ENCODE measurements at places on chromosomes 1 and 21. TPM values are rescaled to one million over a fixed set of nuclear protein-coding genes. Genes with fewer than 3 reads are reported as not detected.

GRCh38 chr1:201318504-201319340, 35.4 kb downstream of the PKP1 start:
- peaks cover 3% of the 10 kb centered on the region for H3K27me3 ChIP-seq
- no peaks in the 10 kb centered on the region for H3K36me3 ChIP-seq
- H3K4me1 ChIP-seq: no peaks in the 10 kb centered on the region
- H3K4me3 ChIP-seq: no peak overlapping the region
- DNase-seq: no peak

- no peak for DNase-seq
- H3K27ac ChIP-seq: no peak overlapping the region
- H3K36me3 ChIP-seq: no peaks in the 10 kb centered on the region
- no peaks in the 10 kb centered on the region for H3K4me1 ChIP-seq
- peaks cover 1% of the 10 kb centered on the region for H3K27me3 ChIP-seq
Observed at GRCh38 chr1:70947835-70948234, 99.8 kb downstream of the PTGER3 start.

DNA sequence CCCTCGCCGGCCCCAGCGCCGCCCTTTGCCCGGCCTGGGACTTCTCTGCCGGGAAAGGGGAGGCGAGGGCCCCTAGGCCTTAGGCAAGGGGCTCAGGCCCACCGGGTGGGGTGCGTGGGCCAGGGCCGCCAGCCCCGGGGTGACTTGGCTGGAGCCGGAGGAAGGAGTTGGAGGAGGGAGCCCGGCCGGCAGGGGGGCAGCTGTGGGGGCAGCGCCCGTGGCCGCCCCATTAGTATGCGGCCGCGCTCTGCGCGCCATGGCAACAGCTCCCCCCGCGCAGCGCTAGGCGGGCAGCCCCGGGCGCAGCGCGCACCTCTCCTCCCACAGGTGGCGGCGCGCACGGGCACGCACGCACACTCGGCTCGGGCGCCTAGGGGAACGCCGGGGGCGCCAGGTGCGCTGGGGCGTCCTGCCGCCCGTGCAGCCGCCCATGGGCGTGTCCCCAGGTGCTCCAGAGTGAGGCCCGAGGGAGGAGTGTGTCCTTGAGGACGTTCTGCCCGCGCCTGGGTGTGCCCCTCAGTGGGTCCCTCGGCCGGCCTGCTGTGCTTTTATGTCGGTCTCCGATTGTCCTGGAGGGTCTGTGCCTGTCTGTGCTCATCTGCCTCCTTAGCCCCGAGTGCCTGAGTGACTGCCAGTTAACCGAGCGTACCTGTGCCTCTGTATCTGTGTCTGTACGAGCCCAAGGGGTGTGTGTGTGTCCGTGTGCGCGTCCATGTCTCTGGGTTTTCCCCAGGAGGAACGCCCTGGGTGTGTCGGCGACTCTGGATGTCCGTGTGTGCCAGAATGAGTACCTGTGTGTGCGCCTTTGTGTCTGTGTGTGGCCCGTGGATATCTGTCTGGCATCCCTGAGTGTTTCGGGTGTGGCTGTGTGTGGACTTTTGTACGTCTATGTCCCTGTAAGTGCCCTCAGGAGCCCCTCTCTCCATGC, 38.2 kb upstream of the WASF2 start:
- peaks cover 51% of the 10 kb centered on the region for H3K4me1 ChIP-seq
- H3K4me3 ChIP-seq: peak overlapping the region; percentile 59
- DNase-seq: peak; percentile 74
- no peaks in the 10 kb centered on the region for H3K27me3 ChIP-seq
- peak overlapping the region; percentile 59 for H3K27ac ChIP-seq

ATXN7L2 gene
- total RNA-seq: 11.7 TPM

DNA sequence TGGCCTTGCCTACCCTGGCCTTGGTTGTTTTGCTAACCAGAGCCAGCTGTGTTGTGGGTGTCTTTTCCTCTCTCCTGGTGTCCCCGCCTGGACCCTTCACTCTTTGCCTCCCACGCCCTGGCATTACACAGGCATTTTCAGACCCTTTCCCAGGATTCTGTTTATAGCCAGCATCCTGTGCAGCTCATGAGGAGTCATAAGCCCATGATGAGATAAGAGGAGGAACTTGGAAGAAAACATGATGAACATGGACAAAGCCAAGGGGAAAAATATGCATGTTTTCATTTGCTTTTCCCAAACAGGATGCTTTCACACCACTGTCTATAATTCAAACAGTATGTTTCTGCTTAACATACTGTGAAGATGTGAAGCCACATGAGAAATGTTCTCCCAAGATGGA, 18.7 kb upstream of the WARS2 start:
- no peaks in the 10 kb centered on the region for H3K27me3 ChIP-seq
- no peak for DNase-seq
- H3K36me3 ChIP-seq: peaks cover 66% of the 10 kb centered on the region
- no peak overlapping the region for H3K27ac ChIP-seq
- H3K4me1 ChIP-seq: peaks cover 2% of the 10 kb centered on the region

GRCh38 chr1:63327417-63328054, 5.2 kb downstream of the FOXD3 start:
- H3K36me3 ChIP-seq: no peaks in the 10 kb centered on the region
- peak overlapping the region; percentile 0 for H3K4me3 ChIP-seq
- peaks cover 61% of the 10 kb centered on the region for H3K27me3 ChIP-seq
- peak; percentile 79 for DNase-seq
- no peak overlapping the region for H3K27ac ChIP-seq
- H3K4me1 ChIP-seq: peaks cover 24% of the 10 kb centered on the region

- H3K36me3 ChIP-seq: peaks cover 9% of the 10 kb centered on the region
- no peak for DNase-seq
- H3K27me3 ChIP-seq: no peaks in the 10 kb centered on the region
- peaks cover 30% of the 10 kb centered on the region for H3K4me1 ChIP-seq
Observed at GRCh38 chr1:165635823-165636222, 4.8 kb downstream of the MGST3 start.

- H3K4me3 ChIP-seq: peak overlapping the region; percentile 96
- H3K27ac ChIP-seq: peak overlapping the region; percentile 95
- peaks cover 35% of the 10 kb centered on the region for H3K36me3 ChIP-seq
- peak; percentile 70 for DNase-seq
Observed at GRCh38 chr1:155006601-155007101, 4.0 kb downstream of the ZBTB7B start.

NMNAT2 gene
- total RNA-seq: not detected

SLAMF7 gene
- 40.3 TPM for total RNA-seq

AZIN2 gene
- 2.1 TPM for total RNA-seq

GRCh38 chr1:31793586-31794285, 22.1 kb downstream of the SPOCD1 start:
- no peak overlapping the region for H3K27ac ChIP-seq
- no peaks in the 10 kb centered on the region for H3K27me3 ChIP-seq
- peaks cover 12% of the 10 kb centered on the region for H3K4me1 ChIP-seq
- H3K4me3 ChIP-seq: no peak overlapping the region

MTARC1 gene
- not detected for total RNA-seq

DNA sequence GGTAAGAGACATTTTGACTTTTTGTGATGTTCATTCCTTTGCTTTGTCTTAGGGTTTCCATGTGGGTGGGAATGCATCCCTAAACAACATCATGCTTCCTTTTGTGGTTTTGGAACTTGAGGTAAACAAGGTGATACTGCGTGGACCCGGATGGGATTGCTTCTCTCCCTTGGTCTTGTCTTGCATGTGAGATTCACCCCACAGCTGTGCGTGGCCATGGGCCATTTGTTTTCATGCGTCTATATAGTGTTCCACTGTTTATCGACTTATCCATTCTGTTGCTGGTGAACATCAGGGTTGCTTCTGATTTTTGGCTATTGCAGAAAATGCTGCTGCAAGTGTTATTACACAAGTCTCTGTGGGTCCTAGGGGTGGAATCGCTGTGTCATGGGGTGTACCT, 21.1 kb downstream of the CRYAA start:
- no peak for DNase-seq
- no peaks in the 10 kb centered on the region for H3K27me3 ChIP-seq
- no peaks in the 10 kb centered on the region for H3K36me3 ChIP-seq
- H3K4me3 ChIP-seq: no peak overlapping the region
- H3K4me1 ChIP-seq: peaks cover 6% of the 10 kb centered on the region

GRCh38 chr1:145898756-145899155, 11.1 kb downstream of the ITGA10 start:
- H3K4me3 ChIP-seq: no peak overlapping the region
- H3K27ac ChIP-seq: no peak overlapping the region
- H3K36me3 ChIP-seq: peaks cover 1% of the 10 kb centered on the region
- H3K4me1 ChIP-seq: no peaks in the 10 kb centered on the region

RNU1-1 gene
- 1,573 TPM for total RNA-seq

DNA sequence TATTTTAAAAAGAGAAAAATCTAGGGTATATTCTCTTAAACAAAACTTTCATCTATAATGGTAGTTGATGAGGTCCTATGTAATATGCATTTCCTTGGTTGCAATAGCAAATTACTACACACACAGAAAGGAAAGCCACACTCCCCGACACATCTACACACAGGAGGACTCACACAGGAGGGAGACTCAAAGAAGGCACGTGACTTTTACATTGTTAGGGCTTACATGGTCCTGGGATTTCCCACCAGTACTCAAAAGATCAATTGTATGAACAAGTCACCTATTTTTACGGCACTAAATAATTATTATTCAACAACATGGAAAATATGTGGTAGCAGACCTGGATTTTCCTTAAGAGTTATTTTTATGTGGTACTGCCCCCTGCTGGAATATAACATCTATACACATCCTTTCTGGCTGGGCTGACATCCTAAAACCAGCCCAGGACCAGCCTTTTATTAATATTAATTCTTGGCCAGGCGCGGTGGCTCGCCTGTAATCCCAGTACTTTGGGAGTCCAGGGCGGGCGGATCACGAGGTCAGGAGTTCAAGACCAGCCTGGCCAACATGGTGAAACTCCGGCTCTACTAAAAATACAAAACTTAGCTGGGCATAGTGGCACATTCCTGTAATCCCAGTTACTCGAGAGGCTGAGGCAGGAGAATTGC, 33.9 kb upstream of the LGALS8 start:
- H3K36me3 ChIP-seq: no peaks in the 10 kb centered on the region
- H3K4me1 ChIP-seq: peaks cover 7% of the 10 kb centered on the region
- DNase-seq: no peak
- peaks cover 4% of the 10 kb centered on the region for H3K27me3 ChIP-seq

DNA sequence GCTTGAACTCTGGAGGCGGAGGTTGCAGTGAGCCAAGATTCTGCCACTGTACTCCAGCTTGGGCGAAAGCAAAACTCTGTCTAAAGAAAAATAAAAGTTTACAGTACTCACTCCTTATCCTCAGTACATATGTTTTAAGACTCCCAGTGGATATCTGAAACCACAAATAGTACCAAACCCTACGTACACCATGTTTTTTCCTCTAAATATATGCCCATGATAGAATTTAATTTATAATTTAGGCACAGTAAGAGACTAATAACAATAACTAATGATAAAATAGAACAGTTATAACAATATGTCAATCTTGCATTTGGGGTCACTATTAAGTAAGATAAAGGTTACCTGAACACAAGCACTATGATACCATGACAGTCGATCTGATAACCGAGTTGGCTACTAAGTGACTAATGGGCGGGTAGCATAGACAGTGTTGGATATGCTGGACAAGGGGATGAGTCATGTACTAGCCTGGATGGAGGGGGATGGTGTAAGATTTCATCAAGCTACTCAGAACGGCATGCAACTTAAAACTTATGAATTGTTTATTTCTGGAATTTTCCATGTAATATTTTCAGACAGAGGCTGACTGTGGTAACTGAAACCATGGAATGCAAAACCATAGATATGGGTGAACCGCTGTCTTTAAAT, 43.7 kb downstream of the ST7L start:
- DNase-seq: no peak
- H3K27ac ChIP-seq: no peak overlapping the region
- H3K4me3 ChIP-seq: no peak overlapping the region
- H3K27me3 ChIP-seq: no peaks in the 10 kb centered on the region

DNA sequence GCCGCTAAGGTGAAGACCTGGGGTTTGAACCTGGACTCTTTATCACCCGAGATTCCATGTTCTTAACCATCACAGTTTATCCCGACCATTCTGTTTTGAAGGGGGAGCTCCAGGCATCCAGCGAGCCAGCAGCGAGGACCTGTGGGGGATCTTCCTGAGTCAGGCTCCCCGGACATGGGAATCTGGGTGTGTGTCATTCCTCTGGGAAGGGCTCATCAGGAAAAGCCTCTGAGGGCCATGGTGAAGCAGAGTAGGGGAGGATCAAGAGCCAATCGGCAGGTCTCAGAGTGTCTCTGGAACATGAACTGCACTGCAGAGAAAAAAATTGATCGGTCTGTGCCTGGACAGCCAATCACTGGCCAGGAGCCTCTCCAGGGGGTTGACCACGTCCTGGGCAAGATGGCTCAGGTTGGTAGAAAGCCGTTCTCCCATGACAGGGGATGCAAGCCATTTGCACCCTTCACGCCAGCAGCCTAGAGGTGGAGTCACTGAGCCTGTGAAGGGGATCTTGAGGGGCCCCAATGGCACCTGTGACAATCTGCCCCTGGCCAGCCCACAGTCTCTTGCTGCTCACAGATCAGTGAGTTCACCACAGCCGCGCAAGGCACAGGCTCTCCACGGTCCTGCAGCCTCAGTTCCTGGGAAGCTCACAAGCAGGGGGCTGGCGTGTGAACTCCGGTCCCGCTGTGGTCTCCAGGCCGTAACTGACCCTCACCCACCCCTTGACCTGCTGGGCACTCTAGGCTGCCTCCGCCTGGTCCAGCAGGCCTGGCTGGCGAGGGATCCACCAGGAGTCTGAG, 20.4 kb upstream of the ACTRT2 start:
- H3K27me3 ChIP-seq: peaks cover 4% of the 10 kb centered on the region
- no peaks in the 10 kb centered on the region for H3K4me1 ChIP-seq
- H3K27ac ChIP-seq: no peak overlapping the region
- DNase-seq: no peak
- no peaks in the 10 kb centered on the region for H3K36me3 ChIP-seq
- no peak overlapping the region for H3K4me3 ChIP-seq

- no peak overlapping the region for H3K4me3 ChIP-seq
- H3K27ac ChIP-seq: peak overlapping the region; percentile 77
- DNase-seq: peak; percentile 22
- H3K27me3 ChIP-seq: no peaks in the 10 kb centered on the region
Observed at GRCh38 chr1:58941471-58942289, 157.8 kb upstream of the JUN start.

DNA sequence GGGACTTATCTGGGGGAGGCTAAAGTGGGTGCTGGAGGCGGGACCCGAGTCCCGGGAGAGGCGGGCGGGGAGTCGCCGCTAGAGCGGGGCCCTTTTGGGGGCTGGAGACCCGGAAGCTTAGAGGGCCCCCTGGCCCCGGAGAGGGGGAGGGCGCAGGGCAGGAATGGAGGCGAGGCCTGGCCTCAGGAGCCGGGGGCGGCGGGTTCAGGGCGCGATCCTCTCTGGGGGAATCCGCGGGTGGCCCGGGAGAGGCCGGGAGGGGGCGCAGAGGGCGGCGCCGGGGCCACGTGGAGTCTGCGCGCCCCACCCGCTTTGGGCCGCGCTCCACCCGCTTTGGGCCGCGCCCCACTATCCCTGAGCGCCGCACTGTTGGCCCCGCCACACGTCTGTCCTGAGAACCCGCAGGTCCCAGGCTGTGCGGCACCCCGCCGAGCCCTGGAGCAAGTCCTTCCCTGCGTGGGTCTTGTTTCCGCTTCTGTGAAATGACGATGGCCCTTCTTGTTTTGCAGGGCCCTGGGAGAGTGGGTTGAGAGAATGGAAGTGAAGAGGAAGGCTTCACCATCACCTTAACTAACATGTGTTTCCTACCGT, 84.4 kb downstream of the NKAIN1 start:
- H3K4me3 ChIP-seq: peak overlapping the region; percentile 88
- peaks cover 8% of the 10 kb centered on the region for H3K4me1 ChIP-seq
- H3K27me3 ChIP-seq: no peaks in the 10 kb centered on the region
- peak; percentile 79 for DNase-seq
- H3K36me3 ChIP-seq: no peaks in the 10 kb centered on the region

RAP1GAP gene
- total RNA-seq: 2.1 TPM
